ENCODE measurements at places on chromosomes 1 and 21. TPM values are rescaled to one million over a fixed set of nuclear protein-coding genes. Genes with fewer than 3 reads are reported as not detected.

TCEANC2 gene
- total RNA-seq = 1.9 TPM

CYP4X1 gene
- total RNA-seq = not detected

SPOCD1 gene
- 62.2 TPM for total RNA-seq

GJB3 gene
- not detected for total RNA-seq

CLCA4 gene
- total RNA-seq = not detected

GSTM5 gene
- 5.8 TPM for total RNA-seq

- DNase-seq = no peak
These were observed 143.5 kb downstream of the C1orf94 start for GRCh38 chr1:34320053-34320669.

- DNase-seq = no peak
These were observed 29.0 kb downstream of the JUN start for GRCh38 chr1:58754683-58755467.

DNA sequence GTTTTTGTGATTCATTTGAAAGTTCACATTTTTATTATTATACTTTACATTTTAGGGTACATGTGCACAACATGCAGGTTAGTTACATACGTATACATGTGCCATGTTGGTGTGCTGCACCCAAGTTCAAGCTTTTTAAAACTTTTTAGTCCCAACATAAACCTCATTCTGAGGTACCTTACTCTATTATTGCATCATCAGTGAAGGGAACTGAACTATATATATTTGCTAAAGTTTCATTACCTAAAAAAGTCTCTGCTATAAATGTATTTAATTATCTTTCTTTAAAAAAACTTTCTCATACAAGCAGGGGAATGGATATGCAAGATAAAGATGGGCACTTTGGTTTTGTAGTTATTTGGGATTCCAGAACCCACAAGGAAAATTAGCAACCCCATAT lies 931.4 kb upstream of the ADGRL2 start:
- no peak for DNase-seq

GRCh38 chr1:232538224-232538942 lies 91.5 kb downstream of the SIPA1L2 start:
- DNase-seq = peak; percentile 17

DNA sequence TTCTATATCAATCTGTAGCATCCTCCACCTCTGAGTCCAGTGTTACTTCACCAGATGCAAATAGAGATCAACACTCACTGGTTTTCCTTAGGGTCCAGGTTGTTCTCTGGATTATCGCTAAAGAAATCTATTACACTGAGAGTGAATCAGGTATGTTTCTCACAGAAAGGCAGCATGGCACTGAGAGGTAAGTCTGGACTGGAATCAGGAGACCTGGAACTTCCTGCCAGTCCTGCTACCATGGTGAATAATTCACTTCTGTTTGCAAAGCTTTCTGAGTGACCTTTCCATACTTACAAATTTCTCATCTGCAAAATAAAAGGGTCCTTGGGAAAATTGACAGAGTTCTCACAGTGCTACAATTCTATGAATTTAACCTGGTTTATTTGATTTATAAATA lies 1583.3 kb downstream of the MRPL39 start:
- no peak for DNase-seq

DNA sequence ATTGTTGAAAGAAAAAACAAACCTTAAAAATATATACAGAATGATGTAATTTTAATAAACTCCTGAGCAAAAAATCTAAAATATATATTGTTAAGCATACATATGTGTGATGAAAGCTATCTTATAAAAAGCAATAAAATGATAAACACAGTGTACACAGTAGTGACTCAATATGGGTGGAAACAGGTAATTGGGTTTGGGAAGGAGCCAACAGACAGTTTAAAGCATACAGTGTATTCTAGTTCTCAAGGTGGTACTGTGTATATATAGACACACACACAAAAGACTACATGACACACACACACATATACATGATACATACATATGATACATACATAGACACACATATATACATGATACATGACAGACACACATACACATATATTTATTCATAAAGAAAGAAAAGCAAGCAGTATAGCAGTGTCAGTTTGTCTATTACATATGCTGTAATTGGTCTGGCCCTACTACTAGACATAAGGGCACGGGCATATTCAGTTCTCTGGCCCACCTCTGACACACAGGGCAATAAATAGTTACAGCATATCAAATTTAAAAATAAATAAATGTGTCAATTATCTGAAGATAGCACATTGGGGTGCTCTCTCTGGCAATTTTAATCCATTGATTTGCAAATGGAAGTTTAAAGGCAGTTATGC lies 330.2 kb downstream of the S1PR1 start:
- DNase-seq = no peak
